ENCODE measurements at places on chromosomes 5 and 9.

- no peak for DNase-seq
These were observed 23.3 kb downstream of the UGCG start for GRCh38 chr9:111919875-111920274.

- no peak for DNase-seq
These were observed 81.2 kb upstream of the NAA35 start for GRCh38 chr9:85859765-85860164.

- no peak for DNase-seq
These were observed 125.9 kb upstream of the ADAMTSL1 start for GRCh38 chr9:18348083-18348475.

DNA sequence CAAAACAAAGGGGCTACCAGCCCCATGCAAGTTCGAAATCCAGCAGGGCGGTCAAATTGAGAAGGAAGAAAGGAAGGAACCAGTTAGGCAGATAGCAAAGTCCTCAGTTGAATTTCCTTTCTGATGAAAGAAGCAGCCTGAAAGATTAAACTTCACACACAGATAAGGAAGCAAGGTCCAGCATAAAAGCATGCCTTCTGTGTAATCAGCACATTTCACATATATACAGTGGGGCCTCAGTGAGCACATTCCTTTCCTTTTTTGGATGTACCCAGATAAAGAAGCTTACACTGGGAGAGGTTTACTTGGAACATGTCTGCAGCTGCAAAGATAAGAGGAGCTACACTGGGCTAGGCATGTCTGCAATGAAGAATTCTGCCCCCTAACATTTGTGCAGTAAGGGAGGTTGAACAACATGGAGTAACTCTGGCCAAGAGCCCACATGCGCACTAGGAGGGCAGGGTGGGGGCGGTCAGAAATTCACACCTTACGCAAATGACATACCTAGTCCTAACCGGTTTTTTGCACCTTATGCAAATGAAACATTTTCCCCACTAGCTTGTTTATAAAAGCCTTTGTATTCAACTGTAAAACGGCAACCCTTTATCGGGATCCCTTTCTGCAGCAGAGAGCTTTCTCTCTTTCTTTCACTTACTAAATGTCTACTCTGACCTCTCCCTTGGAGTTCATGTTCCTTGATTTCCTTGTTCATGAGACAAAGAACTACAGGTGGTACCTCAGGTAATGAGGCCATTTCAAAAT lies 149.7 kb upstream of the FBXL17 start:
- DNase-seq: no peak

- DNase-seq: no peak
These were observed 22.7 kb upstream of the FSTL4 start for GRCh38 chr5:133635051-133635450.

GRCh38 chr9:121650217-121651007 lies 1.0 kb upstream of the DAB2IP start:
- DNase-seq: peak; percentile 85

- no peak for DNase-seq
These were observed 12.1 kb upstream of the IQGAP2 start for GRCh38 chr5:76391014-76391413.

All from left renal cortex interstitium (tissue), 4 donors.